ENCODE measurements at places on chromosomes 4 and X.

DNA sequence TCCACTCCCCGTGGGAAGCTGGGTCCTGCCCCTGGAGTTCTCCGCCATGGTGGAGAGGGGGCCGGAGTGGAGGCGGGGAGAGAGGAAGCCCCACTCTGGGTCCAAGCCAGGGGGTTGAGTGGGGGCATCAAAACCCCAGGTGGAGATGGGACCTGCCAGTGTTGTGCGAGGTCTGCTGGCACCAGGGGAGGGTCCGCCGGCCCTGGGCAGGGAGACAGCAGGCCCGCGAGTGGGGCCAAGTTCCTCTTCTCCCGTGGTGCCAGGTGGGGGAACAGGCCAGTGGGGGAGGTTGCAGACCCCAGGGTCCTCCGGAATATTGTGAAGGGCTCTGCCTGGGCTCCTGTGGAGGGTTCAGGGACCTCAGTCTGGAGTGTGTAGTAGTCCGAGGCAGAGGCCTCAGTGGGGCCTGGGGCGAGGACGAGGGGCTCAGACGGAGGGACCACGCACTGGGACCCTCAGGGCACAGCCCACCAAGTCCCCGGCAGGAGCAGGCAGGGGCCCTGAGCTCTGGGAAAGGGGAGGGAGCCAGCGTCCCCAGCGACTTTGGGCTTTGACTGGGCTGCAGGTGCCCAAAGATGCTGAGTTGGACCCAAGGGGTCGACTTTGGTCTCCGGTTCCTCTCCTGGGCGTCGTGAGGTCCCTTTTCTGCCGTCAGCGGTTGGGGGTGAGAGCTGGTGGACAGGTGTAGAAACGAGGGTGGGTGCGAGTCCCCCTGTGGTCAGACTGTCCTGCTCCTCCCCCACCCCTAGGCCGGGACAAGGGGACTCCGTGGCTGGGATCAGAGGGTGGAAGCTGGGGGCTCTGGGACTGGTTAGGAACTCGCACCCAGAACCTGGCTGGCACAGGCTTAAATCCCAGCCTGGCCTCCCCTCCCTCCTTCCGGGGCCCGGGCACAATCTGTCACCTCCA, 43.8 kb upstream of the NKX1-1 start:
- DNase-seq = no peak

DNA sequence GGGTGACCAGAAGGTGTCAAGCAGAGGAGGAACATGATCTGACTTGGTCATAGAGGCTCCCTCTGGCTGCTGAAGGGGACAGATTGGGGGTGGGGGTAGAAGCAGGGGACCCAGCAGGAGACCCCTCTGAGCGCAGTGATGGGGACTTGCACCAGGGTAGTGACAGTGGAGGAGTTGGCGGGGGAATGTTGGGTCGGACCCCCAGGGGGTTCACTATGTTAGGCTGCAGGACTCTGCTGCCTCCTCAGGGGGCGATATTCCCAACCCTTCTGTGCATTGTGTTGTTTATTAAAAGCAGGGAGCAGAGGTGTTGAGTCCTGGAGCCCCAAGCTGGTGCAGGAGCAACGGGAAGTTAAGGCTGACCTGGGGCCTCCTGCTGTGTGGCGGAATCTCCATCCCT, 8.8 kb downstream of the WDR13 start:
- DNase-seq = no peak

DNA sequence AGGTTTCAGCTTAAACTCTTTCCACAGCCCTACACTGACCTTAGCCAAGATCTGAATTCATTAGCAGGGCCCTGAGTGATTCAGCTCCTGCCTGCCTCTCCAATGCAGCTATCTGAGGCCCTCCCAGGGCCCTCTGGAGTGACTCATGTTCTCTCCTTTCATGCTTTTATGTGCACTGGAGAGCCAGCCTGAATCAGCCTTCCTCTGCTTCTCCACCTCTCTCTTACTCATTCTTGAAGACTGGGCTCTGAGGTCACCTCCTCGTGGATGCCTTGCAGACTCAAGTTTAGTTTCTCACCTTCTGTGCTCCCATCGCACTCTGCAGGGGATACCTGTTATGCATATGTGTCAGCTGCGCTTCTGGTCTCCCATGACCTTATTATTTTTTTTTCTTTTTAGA, 3.1 kb upstream of the OCIAD2 start:
- no peak for DNase-seq

DNA sequence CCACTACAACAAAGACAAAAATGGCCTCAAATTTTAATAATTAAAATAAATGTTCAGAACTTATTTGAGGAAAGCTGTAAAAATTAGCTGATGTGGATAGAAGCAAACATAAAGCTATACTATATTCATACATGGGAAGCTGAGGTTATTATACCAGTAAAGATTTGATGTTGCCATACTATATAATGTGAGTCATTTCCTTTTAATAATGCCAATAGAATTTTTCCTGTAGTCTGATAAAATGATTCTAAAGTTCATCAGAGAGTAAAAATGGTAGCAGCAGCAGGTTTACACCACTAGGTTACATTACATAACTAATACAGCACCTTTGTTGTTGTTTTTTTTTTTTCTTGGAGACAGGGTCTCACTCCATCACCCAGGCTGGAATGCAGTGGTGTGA, 45.5 kb upstream of the CYP2U1 start:
- DNase-seq = no peak

GRCh38 chr4:129371926-129372325, 276.0 kb downstream of the C4orf33 start:
- DNase-seq = no peak

DNA sequence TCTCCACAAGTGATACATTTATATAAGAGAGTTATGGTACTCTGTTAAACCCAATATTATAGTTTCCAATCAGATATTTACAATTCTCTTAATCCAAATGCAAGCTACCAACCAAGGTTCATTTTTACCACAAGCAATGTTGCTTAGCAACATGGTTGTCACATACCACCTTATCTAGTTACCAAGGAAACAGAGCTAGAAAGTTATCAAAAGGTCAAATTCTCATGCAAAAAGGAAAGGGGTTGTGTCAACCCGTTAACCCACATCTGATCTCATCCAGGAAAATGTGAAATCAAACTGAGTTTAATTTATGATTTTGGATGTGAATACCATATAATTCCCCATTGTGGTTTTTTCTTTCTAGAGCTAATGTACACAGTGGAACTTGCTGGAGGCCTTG, 274.1 kb upstream of the MAGEB2 start:
- DNase-seq = no peak

- DNase-seq = no peak
These were observed 20.7 kb downstream of the SETD7 start for GRCh38 chr4:139535228-139535870.

- no peak for DNase-seq
These were observed 47.8 kb downstream of the CRLF2 start for GRCh38 chrX:1164322-1165288.

- no peak for DNase-seq
These were observed 58.2 kb downstream of the DCX start for GRCh38 chrX:111353793-111354192.

DNA sequence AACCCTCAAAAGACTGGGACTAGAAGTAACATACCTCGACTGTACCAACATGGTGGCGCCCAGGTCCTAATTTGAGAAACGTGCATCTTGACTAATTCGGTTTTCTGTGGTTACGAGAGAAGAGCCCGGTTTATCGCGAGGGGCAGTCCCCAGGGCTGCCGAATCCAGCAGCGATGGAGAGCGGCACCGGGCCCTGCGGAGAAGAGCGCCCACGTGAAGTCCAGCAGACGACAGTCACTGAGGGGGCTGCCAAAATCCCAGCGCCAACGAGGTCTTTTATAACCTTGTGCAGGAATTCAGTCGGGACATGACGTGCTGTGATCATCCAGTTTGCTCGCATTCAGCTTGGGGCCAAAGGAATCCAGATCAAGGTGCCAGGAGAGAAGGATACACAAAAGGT, 187.5 kb upstream of the SLITRK2 start:
- no peak for DNase-seq

DNA sequence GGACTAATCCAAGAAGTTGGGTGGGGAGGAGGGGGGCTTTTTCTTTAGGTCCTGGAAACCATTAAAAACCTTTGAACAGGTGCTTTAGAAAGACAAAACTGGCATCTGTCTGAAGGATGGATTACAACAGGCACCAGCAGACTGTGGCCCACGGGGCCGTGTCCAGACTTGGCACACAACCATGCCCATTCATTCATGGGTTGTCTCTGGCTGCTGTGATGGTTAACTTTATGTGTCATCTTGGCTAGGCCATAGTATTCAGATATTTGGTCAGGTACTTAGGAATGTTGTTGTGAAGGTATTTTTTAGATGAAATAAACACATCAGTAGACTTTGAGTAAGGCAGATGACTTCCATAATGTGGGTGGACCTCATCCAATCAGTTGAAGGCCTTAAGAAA, 45.5 kb downstream of the TBL1X start:
- no peak for DNase-seq

- DNase-seq = no peak
These were observed 88.8 kb upstream of the FAM9B start for GRCh38 chrX:9122519-9123245.

- no peak for DNase-seq
These were observed 38.9 kb downstream of the RUFY3 start for GRCh38 chr4:70760662-70761061.

DNA sequence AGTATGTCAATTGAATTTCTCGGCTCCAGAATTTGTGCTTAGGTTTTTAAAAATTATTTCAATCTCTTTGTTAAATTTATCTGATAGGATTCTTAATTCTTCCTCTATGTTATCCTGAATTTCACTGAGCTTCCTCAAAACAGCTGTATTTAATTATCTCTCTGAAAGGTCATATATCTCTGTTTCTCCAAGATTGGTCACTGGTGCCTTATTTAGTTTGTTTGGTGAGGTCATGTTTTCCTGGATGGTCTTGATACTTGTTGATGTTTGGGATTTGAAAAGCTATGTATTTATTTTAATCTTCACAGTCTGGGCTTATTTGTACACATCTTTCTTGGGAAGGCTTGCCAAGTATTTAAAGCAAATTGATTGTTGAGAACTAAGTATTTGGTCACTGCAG, 24.7 kb upstream of the HERC3 start:
- no peak for DNase-seq

DNA sequence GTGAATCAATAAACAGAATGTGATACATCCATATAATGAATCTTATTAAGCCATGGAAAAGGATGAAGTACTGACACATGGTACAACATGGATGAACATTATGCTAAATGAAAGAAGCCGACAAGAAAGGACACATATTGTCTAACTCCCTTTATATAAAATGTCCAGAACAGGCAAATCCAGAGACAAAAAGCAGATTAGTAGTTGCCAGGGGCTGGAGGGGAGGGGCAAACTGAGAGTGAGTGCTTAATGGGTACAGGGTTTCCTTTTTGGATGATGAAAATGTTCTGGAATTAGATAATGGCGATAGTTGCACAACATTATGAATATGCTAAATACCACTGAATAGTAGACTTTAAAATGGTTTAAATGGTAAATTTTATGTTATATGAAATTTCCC, 17.4 kb downstream of the ADGRG4 start:
- DNase-seq = no peak

- DNase-seq = no peak
These were observed 68.1 kb upstream of the GRXCR1 start for GRCh38 chr4:42824278-42824977.

GRCh38 chrX:155778844-155779553, 102.1 kb upstream of the VAMP7 start:
- no peak for DNase-seq

DNA sequence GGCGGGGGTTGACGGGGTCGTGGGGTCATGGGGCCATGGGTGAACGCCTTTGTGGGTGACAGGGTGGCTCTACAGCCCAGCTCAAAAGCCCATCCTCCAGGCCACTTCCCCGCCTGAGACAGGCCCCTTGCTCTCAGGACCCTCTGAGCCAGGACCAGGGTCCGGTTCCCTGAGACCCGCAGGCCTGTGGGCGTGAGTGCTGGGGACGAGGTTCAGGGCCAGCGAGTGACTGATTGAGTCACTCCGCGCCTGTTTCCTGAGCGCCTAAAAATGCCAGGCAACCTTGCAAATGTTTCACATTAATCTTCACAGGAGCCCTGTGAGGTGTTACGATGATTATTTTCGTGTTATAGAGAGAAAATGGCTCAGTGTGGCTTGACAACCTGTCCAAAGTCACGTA, 97.8 kb downstream of the ZNF674 start:
- no peak for DNase-seq

GRCh38 chrX:19372547-19373331, 29.0 kb downstream of the PDHA1 start:
- DNase-seq = no peak

- no peak for DNase-seq
These were observed 11.5 kb downstream of the SMAD1 start for GRCh38 chr4:145493166-145493565.

GRCh38 chrX:119130911-119131310, 3.3 kb upstream of the KIAA1210 start:
- DNase-seq = no peak

GRCh38 chr4:159134429-159134828, 31.6 kb downstream of the RAPGEF2 start:
- no peak for DNase-seq

- DNase-seq = no peak
These were observed 324.3 kb downstream of the PTTG2 start for GRCh38 chr4:38284294-38285030.

- no peak for DNase-seq
These were observed 104.6 kb upstream of the IGFBP7 start for GRCh38 chr4:57214654-57215411.

- no peak for DNase-seq
These were observed 30.9 kb downstream of the RNF212 start for GRCh38 chr4:1082215-1083182.

- no peak for DNase-seq
These were observed 10.1 kb upstream of the ADH1A start for GRCh38 chr4:99300934-99301333.

DNA sequence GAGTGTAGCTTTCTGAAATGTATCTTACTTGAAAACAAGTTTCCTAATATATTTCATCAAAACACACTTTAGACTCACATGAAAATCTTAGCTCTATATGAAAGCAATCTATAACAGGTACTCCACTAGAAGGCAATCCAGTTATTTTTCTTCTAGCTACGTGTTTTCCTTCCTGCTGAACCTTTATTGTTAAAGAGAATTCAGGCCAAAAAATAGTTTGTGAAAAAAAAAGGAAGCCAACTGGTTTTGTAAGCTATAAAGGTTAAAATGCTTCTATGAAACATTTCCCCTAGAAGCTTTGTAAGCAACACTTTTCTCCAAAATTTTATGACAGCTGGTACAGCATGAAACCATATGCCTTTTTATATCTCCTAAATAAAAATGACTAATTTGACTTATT, 304.7 kb upstream of the DIAPH2 start:
- DNase-seq = no peak

- no peak for DNase-seq
These were observed 213.6 kb upstream of the NRK start for GRCh38 chrX:105608745-105609144.
